GF-D8 (cell line): ENCODE measurements at places on chromosomes 2 and 18.

DNA sequence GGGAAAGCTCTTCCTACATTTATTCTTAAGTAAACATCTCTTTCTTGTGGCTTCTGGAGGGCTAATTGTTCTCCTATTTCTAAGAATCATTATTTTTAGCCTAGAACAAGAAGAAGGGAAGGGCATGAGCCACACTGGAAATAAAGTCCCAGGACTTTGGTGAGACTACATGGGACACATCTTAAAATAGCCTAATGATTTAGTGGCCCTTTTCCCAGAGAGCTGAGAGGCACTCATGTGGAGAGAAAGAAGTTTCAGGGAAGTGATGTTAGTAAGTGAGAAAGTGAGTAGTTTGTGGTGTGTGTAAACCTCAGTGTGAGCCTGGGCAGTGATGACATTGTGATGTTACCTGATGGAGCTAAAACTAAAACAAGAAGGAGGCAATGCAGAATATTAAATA, 14.6 kb downstream of the ITGA4 start:
- no peak for DNase-seq

DNA sequence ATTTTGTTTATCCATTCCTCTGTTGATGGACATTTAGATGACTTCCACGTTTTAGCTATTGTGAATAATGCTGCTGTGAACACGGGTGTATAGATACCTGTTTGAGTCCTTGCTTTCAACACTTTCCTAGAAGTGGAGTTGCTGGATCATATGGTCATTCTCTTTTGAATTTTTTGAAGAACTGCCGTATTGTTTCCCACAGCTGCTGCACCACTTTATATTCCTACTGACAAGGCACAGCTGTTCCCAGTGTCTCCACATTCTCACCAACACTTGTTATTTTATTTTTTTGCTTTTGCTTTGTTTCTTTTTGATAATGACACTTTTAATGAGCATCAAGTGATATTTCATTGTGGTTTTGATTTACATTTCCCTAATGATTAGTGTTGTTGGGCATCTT, 41.4 kb upstream of the KCNJ13 start:
- DNase-seq, result no peak

DNA sequence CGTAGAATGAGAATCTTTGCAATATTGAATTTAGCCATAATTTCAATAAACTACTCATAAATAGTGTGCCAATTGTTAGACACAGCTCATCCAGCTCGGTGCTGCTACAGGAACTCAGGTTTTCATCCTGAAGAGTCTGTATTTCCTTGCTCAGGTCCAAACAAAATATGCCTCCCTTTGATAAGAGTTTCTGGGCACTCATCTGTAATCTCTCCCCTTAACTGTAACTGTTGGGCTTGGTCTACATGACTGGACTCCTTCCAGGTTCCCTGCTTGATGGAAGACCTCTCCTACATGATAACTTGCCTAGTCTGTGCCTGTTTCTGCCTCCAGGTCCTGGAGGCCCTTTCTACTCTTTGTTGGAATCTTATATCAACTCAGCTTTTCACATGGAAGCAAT, 57.9 kb downstream of the GCA start:
- no peak for DNase-seq

DNA sequence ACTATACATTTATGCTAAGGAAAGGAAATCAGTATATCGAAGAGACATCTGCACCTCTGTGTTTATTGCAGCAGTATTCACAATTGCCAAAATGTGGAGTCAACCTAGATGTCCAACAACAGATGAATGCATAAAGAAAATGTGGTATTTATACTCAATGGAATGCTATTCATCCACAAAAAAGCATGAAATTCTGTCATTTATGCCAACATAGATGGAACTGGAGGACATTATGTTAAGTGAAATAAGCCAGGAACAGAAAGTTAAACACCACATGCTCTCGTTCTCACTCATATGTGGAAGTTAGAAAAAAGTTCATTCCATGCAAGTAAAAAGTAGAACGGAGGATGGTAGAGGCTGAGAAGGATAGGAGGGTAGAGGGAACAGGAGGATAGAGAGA, 59.5 kb downstream of the TWSG1 start:
- no peak for DNase-seq

DNA sequence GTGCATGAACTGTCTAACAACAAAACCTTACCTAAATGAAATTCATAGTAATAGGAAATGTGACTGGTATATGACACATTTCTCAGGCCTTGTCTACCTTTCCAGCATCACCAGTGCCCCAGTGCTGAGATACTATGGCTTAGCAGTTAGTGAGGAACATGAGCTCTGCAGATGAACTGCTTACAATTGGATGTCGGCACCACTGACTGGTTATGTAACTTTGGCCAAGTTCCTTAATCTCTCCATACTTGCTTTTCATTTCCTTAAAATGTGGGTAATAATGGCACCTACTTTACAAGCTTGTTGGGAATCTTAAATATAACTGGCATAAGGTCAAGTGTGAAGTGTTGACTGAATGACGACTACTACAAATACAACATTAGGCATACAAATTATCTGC, 136.3 kb downstream of the OLA1 start:
- peak; percentile 73 for DNase-seq

DNA sequence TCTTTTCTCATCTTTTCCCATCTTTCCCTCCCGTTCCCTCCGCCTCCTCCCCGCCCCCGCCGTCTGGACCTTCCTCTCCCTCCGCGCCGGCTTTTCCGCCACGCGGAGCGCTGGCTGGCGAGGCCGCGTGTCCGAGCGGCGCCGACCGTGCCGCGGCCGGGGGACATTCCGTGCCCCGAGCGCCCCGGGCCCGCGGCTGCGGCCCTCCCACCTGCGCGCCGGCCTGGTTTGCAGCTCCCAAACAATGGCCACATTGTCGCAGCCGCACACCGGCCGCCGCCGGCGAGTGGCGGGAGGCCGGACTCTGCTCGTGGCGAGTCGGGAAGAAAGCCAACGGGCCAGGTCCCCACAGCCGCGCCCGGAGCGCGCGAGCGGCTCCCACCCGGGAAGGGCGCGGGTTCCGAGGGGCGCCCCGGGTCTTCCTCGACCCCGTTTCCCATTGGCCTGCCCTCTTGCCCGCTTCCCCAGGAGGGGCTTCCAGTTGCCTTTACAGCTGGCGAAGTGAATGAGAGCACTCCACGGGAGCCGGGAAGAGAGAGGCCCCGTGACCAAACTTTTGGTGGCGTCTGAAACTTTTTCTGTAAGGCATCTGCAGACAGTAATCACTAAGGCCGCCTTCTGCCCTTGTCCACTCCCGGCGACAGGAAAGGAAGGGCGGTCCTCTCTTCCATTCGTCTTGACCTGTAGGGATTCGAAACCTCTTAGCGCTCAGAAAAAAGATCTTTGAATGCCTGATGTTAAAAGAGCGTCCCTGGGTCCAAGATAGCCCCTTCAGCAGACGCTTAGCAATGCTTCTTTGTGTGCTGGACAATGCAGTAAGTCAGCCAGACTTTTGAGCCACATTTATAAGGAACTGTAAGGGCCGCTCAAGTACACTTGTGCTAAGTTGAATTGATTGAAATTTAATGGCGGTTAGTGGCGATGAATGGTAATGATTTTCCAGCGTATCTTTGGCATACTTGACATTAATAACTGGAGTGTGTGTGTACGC, 6.2 kb downstream of the GLI2 start:
- no peak for DNase-seq

DNA sequence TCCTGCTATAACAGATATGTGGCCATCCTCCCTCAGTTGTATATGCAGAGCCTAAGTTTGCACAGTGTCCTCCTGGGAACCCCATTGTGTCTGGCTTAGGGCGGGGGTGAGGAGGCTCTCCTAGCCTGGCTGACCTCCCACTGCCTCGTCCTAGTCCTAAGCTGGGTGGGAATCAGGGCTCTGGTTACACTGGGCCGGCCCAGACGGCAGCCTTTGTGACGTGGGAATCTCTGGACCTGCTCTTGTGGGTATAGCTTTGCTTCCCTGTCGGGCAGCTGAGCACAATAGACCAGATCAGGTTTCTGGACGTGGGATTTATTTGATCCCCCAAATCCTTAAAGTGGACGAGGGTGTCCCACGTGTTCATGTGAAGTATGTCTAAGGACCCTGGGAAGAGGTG, 2.9 kb downstream of the ACKR3 start:
- no peak for DNase-seq

- no peak for DNase-seq
Observed at GRCh38 chr2:222813177-222813843, 47.5 kb upstream of the ACSL3 start.

- no peak for DNase-seq
Observed at GRCh38 chr2:147293991-147294824, 550.6 kb upstream of the ACVR2A start.

DNA sequence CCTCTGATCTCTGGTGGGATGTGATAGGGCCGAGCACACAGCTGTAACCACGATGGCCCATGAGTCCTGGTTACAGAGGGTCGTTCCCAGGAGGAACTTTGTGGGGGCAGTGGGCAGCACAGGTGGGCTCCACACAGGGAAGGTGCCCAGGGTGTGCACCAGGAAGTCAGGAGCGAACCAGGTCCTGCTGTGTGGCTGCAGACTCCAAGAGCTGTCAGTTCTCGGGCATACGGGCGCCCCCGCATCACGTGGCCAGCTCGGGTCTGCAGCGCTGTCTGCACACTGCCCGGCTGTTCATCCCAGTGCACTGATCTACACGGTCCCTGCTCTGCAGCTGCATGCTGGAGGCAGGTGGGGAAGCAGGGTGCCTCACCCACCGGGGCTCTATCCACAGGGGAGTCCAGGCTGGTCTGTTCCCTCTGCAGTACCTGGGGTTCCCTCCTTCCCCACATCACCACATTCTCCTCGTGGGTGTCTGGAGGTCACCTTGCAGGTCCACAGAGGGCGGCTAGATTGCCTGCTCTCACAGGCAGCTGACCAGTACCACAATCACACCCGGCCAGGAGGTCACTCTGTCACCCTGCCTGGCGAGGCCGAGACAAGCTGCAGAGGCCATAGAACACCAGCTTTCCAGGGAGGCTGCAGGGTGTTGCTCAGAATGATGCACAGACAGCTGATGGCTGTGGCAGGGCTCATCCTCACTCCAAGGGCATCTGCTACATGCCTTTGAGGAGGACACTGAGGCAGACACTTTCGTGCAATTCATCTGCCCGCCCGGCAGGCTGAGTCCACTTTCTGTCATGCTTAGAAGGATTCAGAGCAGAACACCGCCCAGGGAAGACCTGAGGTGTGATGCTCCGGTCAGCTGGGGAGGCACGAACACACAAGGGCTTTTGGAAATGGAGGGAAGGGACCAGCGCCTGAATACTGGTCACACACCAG, 202.7 kb downstream of the EIPR1 start:
- DNase-seq, result no peak

GRCh38 chr2:128289439-128289838, 29.2 kb downstream of the HS6ST1 start:
- DNase-seq, result no peak

DNA sequence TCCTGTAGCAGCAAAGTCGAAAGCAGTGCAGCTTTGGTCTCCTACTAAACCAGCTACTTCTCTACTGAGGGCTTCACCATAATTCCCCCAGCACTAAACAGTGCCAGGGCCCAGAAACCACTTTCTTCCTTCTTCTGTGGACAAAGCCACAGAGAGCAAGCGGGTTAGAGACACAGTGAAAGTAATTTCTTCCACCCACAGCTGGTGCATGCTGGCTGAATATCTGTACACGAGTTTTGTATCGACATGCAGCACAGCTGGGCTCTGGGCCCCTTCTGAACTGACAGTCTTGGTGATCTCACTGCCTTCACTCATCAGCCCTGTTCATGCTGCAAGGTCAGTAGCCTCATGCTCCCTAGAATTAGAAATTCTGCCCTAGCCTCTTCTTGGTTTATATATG, 74.0 kb upstream of the SULT1C3 start:
- DNase-seq, result no peak

GRCh38 chr2:118294063-118294462, 205.8 kb downstream of the INSIG2 start:
- DNase-seq, result no peak

- no peak for DNase-seq
Observed at GRCh38 chr2:63902149-63902548, 60.5 kb downstream of the UGP2 start.

DNA sequence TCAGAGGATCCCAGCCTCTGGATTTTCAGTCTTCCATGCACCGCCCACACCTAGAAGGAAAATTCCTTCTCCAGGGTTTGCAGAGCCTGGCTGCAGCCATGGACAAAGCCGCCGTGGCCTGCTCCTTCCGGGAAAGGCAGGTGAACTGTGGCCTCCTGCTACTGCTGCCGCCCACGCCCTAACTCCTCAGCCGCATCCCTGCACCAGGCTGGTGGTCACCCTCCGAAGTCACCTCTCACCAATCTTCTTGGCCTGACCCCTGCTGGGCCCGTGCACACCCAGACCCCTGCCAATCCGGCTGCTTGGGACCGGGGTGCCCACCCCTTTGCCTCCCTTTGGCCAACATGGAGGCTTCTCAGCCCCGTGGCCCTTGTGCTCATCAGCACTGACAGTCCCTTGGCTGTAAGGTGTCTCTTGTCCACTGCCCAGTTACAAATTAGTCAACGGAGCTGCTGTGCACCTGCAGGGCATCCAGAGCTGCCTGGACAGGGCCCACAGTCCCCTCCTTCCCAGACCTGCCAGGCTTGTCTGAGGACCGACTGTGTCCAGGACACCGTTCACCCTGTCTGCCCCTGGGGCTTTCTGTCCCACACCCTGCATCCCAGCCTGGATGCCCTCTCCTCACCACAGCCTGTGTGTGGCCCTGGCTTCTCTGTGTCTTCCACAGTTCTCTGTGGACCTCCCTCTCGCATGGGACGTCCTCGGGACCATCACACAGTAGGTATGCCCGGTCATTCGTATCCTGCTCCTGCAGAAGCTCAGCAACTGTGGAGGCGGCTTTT, 130.1 kb upstream of the TPO start:
- no peak for DNase-seq

DNA sequence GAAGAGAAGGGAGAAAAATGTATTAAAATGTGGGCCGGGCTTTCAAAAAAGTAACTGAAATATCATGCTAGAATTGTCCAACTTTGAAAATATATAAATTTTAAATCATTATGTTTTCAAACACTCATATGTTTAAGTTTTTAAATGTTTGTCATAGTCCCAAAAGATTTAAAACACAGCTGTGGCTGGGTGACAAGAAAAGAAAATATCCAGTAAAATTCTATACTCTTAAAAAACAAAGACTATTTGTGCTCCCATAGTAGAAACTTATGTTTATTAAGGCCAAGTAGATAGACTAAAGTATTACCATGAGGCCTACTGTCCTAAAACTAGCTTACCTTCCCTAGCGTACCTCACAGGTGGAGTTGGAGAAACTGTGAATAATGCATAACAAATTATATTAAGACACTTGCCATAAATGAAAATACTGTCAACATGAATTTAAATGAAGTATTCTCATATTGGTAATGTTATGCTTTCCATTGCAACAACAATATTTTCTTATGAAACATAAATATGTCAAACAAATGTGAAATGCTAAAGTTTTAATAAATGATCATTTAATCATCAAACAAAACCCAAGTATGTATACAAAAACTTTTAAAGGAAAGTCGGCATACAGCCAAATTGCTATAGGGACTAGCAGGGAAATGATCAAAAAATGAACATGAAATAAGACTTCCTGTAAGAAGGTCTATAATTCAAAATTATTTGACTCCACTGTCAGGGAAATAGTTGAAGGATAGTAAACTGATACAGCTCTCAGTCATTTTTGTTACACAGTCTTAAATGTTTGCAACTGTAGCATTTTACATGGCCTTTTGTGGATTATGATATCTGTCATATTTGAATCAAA, 13.4 kb downstream of the MEIS1 start:
- DNase-seq, result no peak
